ENCODE measurements at places on chromosomes 12 and 14.

- no peak for DNase-seq
Measured at GRCh38 chr12:75578546-75578945, 67.1 kb upstream of the KRR1 start.

GRCh38 chr12:67152451-67152850 lies 116.7 kb upstream of the CAND1 start:
- no peak for DNase-seq

DNA sequence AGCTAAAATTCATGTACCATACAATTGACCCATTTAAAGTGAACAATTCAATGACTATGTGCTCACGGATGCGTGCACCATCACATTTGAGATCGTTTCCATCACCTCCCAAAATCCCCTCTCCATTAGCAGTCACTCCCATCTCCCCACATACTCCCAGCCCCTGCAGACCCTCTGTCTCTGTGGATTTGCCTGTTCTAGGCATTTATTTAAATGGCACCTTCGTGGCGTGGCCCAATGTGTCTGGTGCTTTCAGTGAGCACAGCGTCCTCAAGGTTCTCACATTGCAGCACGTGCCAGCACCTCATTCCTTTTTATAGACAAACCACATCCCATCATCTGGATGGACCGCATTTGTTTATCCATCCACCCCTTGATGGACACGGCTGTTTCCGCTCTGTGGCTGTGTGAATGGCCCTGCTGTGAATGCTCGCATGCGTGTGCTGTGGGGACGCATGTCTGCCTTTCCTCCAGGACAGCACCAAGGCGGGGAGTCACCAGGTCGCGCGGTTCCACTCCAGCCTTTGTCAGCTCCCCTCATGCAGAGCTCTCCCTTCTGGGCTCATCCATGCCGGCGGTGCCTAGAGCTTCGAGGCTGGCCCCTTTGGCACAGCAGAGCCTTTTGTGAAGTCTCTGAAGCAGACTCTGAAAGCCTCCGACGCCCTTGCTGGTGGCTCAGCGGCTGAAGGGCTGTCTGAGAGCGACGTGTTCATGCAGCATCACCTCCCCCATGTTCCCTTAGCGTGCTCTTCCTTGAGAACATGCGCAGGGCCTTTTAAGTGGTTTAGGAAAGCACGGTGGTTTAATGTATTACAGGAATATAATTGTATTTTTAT lies 184.4 kb downstream of the KIF26A start:
- DNase-seq = no peak

DNA sequence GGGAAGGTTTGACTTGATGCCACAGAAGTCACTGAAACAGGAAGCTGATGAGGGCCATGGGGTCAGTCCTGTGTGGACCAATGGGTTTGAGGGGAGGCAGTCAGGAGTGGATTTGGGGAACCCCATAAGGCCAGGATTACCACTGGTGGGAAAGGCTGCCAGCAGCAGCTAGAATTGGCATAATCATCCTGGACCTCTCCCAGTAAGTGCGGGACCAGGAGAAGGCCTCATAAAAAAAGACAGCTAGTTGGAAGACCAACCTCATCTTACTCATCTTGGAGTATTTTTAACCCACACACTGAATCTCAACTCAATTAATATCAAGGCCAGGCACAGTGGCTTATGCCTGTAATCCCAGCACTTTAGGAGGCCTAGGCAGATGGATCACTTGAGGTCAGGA lies 22.7 kb downstream of the TBX3 start:
- no peak for DNase-seq

- DNase-seq = no peak
Measured at GRCh38 chr14:63470962-63471793, 72.0 kb downstream of the PPP2R5E start.

GRCh38 chr14:22544881-22545420 lies 44.1 kb downstream of the DAD1 start:
- DNase-seq = no peak

DNA sequence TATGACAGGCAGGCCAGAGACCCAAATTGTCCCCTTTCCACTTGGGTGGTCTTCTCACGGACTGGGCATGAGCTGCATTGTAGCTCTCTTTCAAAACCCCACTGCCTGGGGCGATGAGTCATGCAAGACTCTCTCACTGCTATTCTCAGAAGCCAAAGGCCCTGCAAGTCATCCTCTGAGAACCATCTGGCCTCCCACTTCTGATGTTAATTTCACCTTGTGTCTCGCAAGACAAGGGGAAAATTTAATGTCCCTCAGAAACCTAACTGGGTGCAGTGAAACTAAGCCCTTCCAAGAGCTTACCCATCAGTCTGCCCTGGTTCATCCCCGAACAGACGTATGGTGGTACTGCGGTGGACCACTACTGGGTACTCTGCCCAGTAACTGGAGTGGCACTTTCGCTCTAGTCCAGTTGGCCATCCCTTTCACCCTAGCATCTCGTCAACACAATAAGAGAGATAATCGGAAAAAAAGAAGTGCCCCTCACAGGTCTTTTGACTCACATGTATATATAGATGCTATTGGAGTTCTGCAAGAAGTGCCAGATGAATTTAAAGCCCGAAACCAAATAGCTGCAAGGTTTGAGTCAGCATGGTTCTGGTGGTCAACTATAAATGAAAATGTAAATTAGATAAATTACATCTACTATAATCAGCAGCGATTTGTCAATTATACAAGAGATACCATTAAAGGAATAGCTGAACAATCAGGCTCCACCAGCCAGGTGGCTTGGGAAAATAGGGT lies 31.3 kb upstream of the LALBA start:
- no peak for DNase-seq

- DNase-seq = no peak
Measured at GRCh38 chr12:2503762-2504161, 291.0 kb upstream of the FKBP4 start.

DNA sequence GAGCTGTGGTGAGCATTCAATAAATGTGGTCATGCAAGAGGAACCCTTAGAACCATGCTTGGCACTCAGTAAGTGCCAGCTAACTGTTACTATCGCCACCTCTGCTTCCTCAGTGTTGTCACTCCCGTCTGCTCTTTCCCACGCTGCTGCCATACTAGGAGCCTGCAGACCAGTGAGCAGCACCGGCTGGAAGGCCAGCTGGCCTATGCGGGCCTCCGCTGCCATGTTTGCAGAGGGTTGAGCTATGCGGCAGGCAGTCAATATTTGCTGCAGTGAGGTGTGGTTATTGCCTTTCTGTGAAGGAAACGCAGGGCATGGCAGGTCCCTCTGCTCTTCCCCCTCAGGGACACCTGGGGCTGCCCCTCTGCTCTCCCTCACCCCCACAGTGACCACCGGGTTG lies 13.0 kb downstream of the KMT5A start:
- DNase-seq = no peak

GRCh38 chr12:42921741-42922504 lies 332.4 kb upstream of the PRICKLE1 start:
- DNase-seq = no peak

DNA sequence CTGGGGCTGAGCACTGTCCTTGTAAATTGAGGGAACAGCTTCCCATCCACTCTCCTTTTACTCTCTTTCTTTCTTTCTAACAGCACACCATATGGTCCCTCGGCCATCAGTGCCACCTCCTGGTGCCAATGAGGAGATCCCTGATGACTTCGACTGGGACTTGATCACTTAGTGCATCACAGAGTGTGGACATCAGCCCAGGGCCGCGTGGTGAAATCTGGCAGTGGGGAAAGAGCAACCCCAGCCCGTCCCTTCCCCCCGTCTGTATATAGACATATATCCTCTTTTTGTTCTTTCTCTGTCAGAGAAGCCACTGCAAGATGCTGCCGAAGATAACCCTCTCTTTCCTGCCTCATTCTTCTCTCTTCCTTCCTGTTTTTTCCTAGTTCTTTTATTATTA lies 13.5 kb downstream of the C3AR1 start:
- DNase-seq = no peak

Measured in stimulated activated CD4-positive, alpha-beta T cell treated with anti-CD3 and anti-CD28 coated beads, TNF-alpha, amount 100 ng/mL, for 4 hours (primary cell).